ENCODE measurements at places on chromosomes 11 and 22.

DNA sequence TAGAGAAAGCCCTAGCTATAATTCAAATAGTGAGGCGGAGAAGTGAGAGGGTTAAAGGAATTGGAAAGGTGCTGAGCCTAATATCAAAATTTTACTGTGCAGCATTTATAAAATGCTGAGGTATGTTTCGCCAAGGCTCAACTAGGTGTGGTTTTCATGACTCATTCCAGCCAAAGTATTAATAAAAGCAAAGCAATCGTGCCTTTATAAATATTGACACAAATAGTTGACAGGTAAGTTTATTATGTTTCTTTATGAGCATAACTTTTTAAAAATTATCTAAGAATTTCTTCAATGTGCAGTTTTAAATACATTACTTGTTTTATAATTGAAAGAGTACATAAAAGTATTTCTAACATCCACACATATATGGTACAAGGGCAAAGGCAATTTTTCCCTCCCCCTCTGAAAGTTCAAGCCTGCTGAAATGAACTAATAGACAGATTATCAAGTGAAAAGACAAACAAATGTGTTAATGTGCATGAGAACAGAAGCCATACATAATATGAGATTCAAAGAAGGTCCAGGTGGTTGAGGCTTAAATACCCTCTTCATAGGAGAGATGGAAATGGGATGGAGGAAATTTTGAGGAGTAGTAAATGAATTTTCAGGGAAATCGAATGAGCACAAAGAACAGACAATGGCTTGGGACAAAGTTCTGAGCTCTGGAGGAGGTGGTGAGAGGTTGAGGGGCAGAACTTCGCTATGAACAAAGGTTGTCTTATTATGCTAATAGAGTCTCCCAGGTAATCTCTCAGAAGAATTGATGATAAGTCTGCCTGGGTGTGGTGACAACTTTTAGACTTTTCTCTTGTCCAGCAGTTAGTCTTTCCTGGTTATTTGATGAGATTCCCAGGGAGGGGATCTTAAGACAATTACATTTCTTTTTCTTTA is 326.5 kb downstream of the BUD13 start:
- no peak for DNase-seq

GRCh38 chr11:34719303-34719848 is 98.5 kb downstream of the EHF start:
- peak; percentile 2 for DNase-seq

GRCh38 chr11:126432525-126432924 is 77.0 kb downstream of the ST3GAL4 start:
- no peak for DNase-seq

DNA sequence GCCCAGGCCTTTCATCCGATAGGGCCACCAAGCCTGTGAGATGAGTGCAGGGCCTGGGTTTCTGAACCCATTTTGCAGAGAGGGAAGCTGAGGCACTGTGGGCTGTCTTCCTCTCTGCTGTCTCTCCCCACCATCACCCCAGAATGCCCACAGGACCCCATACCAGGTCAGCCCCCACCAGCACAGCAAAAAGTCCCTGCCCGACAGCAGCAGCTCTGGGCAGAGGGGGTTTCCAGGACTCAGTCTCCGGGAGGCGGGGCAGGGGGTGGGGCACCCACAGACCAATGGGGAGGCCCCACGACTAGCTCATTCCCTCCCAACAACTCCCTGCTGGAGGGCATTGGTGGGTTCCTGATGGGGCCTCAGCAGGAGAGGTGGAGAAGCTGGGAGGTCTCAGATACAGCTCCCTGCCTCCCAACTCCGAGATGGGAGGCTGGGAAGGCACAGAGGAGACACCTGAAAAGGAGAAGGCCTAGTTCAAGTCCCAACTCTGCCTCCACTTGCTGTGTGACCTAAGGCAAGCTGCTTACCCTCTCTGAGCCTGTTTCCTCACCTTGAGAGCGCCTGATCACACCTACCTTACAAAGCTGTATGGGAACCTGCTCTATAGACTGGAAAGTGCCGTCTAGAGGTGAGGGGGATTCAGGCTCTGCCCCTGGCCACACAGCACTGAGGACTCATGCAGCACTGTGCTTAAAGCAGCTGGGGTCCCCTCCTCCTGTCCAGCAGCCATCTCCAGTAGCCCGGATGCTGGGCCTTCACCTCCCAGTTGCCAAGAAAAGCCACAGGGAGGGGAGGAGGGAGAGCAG is 3.5 kb downstream of the CBX7 start:
- DNase-seq, result no peak

GRCh38 chr11:12029738-12030363 is 21.4 kb upstream of the DKK3 start:
- peak; percentile 55 for DNase-seq

- DNase-seq, result no peak
Measured at GRCh38 chr11:48011798-48012391, 31.5 kb downstream of the PTPRJ start.

GRCh38 chr11:72812604-72812966 is 1.6 kb upstream of the ATG16L2 start:
- peak; percentile 10 for DNase-seq

- no peak for DNase-seq
Measured at GRCh38 chr11:36341915-36342314, 45.8 kb downstream of the PRR5L start.

- DNase-seq, result no peak
Measured at GRCh38 chr11:9004183-9004926, 554 bp upstream of the NRIP3 start.

DNA sequence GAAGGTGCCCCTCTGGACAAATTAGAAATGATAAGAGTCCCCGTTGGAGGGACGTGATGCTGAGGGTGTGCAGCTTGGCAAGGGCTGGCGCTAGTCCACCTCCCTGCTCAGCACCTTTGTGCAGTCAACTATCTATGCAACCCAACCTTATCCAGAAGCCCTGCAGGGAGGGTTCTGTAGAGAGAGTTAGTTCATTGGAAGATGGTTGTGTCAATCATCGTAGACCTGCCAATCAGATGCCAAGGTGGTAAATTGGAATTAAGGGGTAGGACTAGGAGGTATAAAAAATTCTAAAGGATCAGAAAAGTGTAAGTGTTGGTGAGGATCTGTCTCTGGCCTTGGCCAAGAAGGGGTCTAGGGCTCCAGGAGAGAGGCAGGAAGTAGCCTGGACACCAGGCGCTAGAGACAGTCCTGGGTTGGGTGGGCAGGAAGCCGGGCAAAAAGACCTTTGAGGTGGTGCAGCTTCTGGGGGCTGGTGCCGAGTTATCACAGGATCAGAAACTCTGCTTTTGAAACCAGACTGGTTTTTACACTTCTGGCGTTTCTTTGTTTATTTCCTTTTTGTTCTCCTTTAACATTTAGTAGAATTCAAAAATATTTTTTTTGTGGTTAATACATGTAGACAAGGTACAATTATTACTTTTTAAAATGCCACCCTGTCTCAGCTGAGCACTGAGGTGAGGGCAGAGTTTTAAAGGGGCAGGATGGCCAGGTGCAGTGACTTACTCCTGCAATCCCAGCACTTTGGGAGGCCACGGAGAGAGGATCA is 1.6 kb downstream of the C1QTNF6 start:
- DNase-seq, result peak; percentile 84

- DNase-seq, result no peak
Measured at GRCh38 chr11:96397863-96398262, 8.1 kb downstream of the JRKL start.

- peak; percentile 70 for DNase-seq
Measured at GRCh38 chr11:67240576-67241389, 25.5 kb upstream of the GRK2 start.

GRCh38 chr11:113035708-113036107 is 74.5 kb downstream of the NCAM1 start:
- DNase-seq, result no peak

DNA sequence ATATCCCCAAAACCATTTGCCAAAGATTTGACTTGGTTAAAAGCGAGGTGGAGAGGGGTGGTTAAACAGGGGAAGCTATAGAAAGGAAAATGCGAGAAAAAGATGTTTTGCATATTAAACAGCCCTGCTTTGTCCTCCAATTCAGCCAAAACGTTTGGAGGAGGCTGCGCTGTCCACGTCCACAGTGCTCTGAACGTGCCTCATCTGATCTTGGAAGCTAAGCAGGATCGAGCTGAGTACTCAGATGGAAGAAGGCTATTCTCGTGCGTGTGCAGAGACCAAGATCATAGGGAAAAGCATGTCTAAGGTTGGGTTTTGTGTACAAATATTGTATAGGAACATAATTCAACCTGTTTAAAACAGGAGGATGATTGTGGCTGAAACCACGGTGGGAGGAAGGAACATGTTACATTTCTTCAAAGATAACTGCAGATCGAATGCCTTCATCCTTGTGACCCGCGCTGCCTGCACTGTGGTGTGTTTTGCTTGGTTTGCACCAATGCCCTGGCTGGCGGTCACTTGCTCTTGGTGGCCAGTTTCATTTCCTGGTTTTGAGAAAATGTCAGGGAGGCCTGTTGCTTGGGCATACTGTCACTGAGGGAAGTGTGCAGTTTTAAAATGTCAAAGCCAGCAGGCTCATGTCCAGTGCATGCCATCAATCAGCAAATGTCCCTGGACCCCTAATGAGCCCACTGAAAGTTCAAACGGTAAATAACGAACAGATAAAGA is 40.4 kb downstream of the FLI1 start:
- no peak for DNase-seq

DNA sequence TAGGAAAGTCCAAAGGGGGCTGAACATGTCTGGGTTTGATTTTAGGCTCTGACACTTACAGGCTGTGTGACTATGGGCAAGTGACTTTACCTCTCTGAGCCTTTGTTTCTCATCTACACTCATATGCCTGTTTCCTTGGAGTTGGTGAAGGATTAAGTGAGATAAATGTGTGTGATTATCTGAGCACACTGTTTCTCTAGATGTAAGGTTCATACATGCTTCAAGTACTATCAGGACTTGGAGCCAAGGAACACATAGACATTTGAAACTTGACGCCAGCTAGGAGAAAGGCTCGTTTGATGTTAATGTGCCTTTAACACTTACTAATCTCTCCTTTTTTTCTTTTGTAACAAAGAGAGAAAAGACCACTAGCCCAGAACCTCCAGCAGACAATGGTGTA is 9.7 kb downstream of the CRYBB1 start:
- DNase-seq, result no peak

- no peak for DNase-seq
Measured at GRCh38 chr11:95269036-95269819, 38.2 kb upstream of the SESN3 start.

GRCh38 chr11:77253690-77254089 is 47.8 kb downstream of the GDPD4 start:
- no peak for DNase-seq

DNA sequence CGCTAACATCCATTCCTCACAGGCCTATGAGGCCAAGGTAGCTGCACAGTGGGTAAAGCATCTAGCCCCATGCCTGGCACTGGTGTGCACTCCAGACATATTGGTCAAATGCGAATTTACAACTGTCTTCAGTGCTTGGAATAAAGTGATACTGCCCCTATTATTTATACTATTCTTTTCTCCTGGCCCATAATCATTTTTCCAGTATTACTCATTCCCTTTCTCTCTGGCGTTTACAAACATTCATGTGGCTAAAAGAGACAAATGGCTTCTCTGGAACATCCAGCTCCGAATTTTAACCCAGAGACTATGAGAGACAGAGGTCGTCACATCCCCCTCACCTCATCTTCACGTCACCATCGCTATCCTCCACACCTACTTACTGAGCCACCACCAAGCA is 87.2 kb upstream of the PITPNB start:
- peak; percentile 55 for DNase-seq

DNA sequence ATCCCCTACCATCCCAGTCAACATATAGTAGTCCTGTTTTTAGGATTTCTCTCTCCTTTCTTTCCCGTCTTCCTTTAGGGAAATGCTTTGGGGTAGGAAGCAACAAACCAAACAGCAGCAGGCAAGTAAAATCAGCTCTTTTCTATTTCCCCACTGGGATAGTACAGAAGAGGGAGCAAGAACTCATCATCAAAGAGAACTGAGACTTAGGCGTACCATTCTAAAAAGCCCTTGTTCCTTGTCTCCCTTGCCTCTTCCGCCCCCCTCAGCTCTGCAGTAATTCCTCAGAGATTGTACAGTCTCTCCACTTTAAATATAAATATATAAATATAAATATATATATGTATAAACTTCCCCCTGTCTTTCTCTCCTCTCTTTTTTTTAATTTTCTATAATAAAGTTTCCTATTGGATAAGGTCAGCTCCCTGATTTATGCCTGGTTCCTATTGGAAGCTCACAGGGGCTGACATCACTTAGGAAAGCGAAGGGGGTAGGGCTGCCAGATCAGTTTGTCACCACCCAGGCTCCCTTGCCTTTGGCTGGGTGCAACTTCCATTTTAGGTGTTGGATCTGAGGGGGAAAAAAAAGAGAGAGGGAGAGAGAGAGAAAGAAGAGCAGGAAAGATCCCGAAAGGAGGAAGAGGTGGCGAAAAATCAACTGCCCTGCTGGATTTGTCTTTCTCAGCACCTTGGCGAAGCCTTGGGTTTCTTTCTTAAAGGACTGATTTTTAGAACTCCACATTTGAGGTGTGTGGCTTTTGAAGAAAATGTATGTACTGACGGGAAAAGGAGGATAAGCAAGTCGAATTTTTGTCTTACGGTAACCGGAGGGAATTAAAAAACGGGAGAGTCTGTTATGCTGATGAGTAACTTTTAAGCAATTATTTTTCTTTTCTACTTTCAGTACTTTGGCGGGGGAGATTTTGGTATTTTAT is at the start of gene CTNND1:
Gene CTNND1 (plus strand): TSS at position 502 of the 934 bp plus-strand sequence. CDS start 29,677 bp downstream, outside the sequence.
- peak; percentile 97 for DNase-seq

GRCh38 chr11:40139536-40139935 is 1319.9 kb downstream of the LRRC4C start:
- DNase-seq, result no peak

- no peak for DNase-seq
Measured at GRCh38 chr22:20135265-20135664, 3.7 kb downstream of the ZDHHC8 start.

DNA sequence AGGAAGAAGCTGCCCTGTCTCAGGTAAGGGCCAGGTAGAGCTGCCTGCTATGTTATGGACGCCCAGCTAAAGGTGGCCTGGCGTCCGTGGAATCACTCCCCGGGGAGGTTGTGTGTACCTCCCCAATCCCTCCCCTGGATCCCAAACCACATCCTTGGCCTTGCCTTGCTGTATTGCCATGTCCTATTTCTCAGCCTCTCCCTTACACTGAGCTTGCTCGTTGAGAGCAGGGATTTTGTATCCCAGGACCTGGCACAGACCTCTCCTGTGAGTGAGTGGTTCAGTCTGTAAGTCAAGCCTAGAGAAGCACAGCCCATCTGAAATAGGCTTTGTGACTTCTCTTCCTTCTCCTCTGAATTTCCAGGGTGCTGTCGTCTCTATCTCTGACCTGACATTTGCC is 53.9 kb downstream of the TRAF6 start:
- peak; percentile 77 for DNase-seq

- no peak for DNase-seq
Measured at GRCh38 chr11:4713241-4713640, 8.7 kb downstream of the MMP26 start.

- no peak for DNase-seq
Measured at GRCh38 chr11:71565263-71565662, at the start of gene KRTAP5-10. KRTAP5-10 (plus strand) TSS chr11:71565563; CDS start chr11:71565588, 25 bp downstream.
